ENCODE measurements at places on chromosomes 1 and 21. TPM values are rescaled to one million over a fixed set of nuclear protein-coding genes. Genes with fewer than 3 reads are reported as not detected.

DNA sequence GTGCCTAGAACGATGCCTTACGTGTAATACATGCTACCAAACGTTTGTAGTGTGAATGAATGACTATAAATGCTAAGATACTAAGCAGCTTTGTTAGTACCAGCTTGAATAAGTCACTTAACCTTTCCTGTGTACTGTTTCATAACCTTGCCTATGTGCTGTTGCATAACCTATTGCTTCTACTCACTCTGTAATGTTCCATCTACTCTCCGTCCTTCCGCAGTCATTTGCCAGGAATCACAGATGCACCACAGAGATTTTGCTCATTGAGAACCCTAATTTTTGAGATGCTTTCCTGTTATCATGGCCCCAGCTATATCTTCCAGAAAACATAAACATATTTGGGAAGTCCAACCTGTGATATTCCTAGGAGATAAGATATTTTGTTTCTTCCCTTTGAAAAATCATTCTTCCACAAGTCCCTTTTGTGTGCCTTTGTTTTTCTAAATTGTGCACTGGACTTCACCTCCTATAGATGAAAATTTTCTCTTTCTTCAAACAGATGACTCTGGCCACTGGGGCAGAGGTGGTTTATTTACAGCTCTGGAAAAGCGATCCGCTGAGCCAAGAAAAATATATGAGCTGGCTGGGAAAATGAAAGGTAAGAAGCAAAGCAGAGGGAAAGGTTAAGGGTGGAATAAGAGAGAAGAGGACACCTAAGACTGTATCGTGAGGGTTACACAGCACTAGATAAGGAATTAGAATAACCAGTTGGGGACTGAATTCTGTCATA, 44.8 kb downstream of the CHD1L start:
- no peaks in the 10 kb centered on the region for H3K4me1 ChIP-seq
- no peak overlapping the region for H3K4me3 ChIP-seq
- H3K36me3 ChIP-seq, result peaks cover 100% of the 10 kb centered on the region
- no peaks in the 10 kb centered on the region for H3K27me3 ChIP-seq
- no peak for DNase-seq

GRCh38 chr1:115218034-115218405, 120.0 kb downstream of the NGF start:
- H3K4me3 ChIP-seq, result no peak overlapping the region
- no peak overlapping the region for H3K27ac ChIP-seq
- H3K36me3 ChIP-seq, result no peaks in the 10 kb centered on the region
- no peaks in the 10 kb centered on the region for H3K4me1 ChIP-seq
- no peak for DNase-seq
- no peaks in the 10 kb centered on the region for H3K27me3 ChIP-seq

DNA sequence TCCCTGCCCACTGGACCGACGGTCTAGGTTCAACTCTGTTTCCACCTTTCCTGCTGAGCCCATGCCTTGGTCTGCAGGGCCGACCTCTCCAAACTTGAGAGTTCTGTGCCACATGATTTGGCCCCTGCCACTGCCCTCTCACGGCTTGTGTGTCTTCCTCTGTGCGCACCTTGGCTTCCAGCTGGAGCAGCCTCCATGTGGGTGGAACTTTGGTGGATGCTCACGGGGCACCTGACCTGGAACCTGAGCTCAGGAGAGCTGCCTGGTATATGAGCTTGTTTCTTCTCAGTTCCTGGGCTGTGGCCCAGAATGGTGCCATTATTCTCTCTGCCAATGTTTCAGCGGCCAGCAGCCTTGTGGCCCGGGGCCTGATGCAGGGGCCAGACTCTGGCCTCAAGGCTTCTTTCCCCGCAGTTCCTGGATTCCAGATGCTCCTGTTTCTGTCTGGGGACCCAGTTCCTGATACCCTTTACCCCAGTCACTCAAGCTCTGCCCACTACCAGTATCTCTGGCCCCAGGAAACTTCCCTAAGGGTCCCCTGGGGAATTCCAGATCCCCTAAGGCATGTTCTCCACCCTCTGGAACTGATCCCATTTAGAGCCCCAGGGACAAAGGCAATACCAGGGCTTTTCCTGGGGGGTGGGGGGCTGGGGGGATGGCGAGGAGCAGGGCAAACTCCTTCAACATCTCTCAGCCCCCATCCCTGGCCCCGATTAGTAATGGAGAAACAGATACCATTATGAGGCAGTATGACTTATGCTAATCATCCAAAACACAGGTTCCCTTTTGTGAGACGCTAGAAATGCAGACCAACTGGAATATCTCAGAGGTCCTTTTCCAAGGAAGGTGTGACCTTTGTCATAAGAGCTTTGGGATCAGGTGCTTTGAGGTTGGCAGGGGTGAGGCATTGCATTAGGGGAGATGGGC, 11.1 kb downstream of the QSOX1 start:
- DNase-seq, result no peak
- no peaks in the 10 kb centered on the region for H3K27me3 ChIP-seq
- peak overlapping the region; percentile 93 for H3K27ac ChIP-seq
- H3K4me1 ChIP-seq, result peaks cover 40% of the 10 kb centered on the region

- peaks cover 26% of the 10 kb centered on the region for H3K4me1 ChIP-seq
- no peak for DNase-seq
- H3K27ac ChIP-seq, result no peak overlapping the region
- H3K36me3 ChIP-seq, result peaks cover 28% of the 10 kb centered on the region
Observed at GRCh38 chr1:201487742-201488141, 18.8 kb upstream of the PHLDA3 start.

GRCh38 chr1:15020943-15021745, 132.4 kb upstream of the TMEM51 start:
- H3K4me1 ChIP-seq, result no peaks in the 10 kb centered on the region
- no peaks in the 10 kb centered on the region for H3K36me3 ChIP-seq
- DNase-seq, result peak; percentile 58
- no peaks in the 10 kb centered on the region for H3K27me3 ChIP-seq
- no peak overlapping the region for H3K27ac ChIP-seq
- H3K4me3 ChIP-seq, result no peak overlapping the region

DNA sequence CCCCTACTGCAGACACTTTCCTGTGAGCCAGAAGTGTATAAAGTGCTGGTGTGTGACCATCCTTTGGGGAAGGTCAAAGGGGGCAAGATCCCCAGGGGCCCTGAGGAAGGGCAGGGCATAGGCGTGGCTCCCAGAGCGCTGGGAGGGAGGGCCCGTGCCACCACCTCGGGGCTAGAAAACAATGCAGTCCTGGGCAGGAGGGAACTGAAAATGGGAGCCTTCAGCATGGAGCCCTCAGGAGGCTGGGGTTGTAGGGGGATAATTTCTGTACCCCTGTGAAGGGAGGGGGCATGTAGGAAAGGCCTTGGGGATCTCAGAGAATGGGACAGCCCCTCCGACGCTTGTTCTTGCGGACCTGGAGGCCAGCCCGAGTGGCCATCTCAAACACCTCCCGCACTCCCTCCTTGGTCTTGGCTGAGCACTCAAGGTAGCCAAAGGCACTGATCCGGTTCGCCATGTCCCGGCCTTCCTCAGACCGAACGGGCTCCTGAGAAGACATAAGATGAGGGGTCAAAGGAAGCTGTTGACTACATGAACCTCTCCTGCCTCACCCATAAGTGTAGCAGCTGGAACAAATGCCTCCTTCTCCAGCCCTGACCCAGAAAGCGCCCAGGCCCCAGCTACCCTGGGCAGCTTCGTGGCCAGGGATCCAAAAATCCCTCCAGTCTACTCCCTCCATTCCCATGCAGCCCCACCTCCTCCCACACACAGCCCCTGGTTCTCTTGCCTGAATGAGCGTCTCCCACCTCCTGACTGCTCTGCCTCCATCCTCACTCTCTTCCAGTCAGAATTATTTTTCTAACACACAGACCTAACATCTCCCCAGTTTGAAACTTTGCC, 5.5 kb downstream of the RHOC start:
- DNase-seq, result no peak
- no peaks in the 10 kb centered on the region for H3K27me3 ChIP-seq
- H3K36me3 ChIP-seq, result no peaks in the 10 kb centered on the region
- peak overlapping the region; percentile 82 for H3K27ac ChIP-seq

DNA sequence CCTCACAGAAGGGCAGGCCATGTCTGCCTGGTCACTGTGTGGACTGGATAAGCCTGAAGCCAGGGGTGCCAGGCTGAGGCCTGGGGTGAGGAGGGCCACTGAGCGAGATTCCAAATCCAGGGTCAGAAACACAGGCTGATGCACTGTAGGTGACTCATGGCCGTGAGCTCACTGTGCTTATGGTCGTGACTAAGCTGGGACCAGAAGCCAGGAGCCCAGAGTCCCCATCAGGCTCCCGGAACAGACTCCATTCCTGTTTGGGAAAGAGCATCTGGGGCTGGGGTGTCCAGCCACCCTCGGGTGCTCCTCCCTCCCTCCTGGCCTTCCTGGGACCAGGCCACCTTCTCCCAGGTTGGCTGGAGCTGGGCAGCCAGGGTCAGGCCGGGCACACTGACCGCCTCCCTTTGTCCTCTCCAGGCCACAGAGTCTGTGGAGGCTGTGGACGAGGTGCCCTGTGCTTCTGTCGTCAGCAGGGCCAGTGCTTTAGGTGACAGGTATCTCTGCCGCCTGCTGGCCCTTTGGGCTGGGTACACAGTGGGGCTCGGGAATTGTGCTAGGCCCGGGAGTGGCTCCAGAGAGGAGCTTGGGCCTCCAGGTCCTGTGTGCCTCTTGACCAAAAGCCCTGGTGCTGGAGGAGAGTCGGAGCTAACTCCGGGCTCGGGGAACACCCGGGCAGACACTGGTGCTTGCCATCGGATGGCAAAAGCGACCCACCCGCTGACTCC, 36.7 kb downstream of the AJAP1 start:
- H3K27ac ChIP-seq, result no peak overlapping the region
- H3K27me3 ChIP-seq, result no peaks in the 10 kb centered on the region
- no peaks in the 10 kb centered on the region for H3K36me3 ChIP-seq
- no peak for DNase-seq

- no peaks in the 10 kb centered on the region for H3K27me3 ChIP-seq
- H3K36me3 ChIP-seq, result no peaks in the 10 kb centered on the region
- no peak overlapping the region for H3K27ac ChIP-seq
- no peak for DNase-seq
- peaks cover 20% of the 10 kb centered on the region for H3K4me1 ChIP-seq
- H3K4me3 ChIP-seq, result no peak overlapping the region
Observed at GRCh38 chr1:93963585-93963984, 54.4 kb upstream of the GCLM start.

- H3K4me1 ChIP-seq, result no peaks in the 10 kb centered on the region
- no peak overlapping the region for H3K4me3 ChIP-seq
- no peaks in the 10 kb centered on the region for H3K27me3 ChIP-seq
- H3K36me3 ChIP-seq, result no peaks in the 10 kb centered on the region
- H3K27ac ChIP-seq, result no peak overlapping the region
- no peak for DNase-seq
Observed at GRCh38 chr21:37758982-37759381, 157.3 kb downstream of the KCNJ6 start.

GRCh38 chr1:3910857-3911845, 11.1 kb upstream of the C1orf174 start:
- H3K4me1 ChIP-seq, result no peaks in the 10 kb centered on the region
- H3K36me3 ChIP-seq, result no peaks in the 10 kb centered on the region
- no peak overlapping the region for H3K27ac ChIP-seq
- H3K27me3 ChIP-seq, result no peaks in the 10 kb centered on the region
- DNase-seq, result peak; percentile 82

DNA sequence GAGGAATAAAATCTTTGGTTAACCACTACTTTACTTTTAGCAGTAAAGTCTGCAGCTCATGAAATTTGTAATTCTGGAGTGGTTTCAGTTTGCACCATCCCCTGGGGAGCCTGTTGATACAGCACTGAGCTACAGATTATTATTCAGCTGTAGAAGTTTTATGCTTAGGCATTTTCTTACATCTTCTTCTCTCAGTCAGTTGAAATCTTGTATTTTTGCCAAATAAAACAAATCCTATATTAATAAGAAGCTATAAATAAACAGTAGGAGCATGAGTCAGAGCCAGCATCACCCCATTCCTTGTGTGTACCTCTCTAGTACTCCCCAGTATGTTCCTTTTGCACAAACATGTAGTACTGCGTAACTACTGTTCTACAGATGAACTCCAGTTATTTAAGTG, 118.9 kb downstream of the ATF6 start:
- DNase-seq, result no peak
- peak overlapping the region; percentile 23 for H3K4me3 ChIP-seq
- H3K4me1 ChIP-seq, result peaks cover 32% of the 10 kb centered on the region
- H3K27ac ChIP-seq, result no peak overlapping the region

DNA sequence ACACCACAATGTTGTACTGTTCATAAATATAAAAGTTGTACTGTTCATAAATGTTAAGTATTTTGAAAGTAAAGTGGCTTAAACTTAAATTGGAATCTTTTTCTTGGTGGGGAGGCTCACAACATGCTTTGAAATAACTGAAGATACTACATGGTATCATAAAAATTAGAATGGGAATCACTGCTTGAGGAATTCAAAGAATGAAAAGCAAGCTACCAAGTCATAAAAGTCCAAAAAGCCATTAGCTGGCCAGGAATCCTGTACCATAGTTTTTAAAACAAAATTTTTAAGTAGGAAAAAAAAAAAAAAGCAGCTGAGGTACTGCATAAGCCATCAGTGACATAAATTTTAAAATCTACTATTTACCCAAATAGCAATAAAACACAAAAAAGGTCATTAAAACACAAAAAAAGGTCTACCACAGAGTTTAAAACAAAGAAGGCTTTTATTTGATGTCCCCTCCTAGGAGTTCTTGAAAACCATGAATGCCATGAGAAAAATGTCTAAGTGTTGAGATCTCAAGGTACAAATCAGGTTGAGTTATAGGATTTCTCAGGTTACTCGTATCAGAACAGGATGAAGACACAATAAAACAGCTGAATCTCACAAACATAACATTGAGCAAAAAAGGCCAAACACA, 8.6 kb downstream of the ZZZ3 start:
- DNase-seq, result no peak
- H3K27ac ChIP-seq, result no peak overlapping the region
- H3K4me3 ChIP-seq, result no peak overlapping the region
- H3K36me3 ChIP-seq, result no peaks in the 10 kb centered on the region
- no peaks in the 10 kb centered on the region for H3K27me3 ChIP-seq
- H3K4me1 ChIP-seq, result peaks cover 63% of the 10 kb centered on the region

- peak; percentile 56 for DNase-seq
- H3K36me3 ChIP-seq, result no peaks in the 10 kb centered on the region
- peak overlapping the region; percentile 67 for H3K27ac ChIP-seq
- H3K4me3 ChIP-seq, result no peak overlapping the region
Observed at GRCh38 chr1:62045574-62045973, 149.1 kb upstream of the L1TD1 start.

DNA sequence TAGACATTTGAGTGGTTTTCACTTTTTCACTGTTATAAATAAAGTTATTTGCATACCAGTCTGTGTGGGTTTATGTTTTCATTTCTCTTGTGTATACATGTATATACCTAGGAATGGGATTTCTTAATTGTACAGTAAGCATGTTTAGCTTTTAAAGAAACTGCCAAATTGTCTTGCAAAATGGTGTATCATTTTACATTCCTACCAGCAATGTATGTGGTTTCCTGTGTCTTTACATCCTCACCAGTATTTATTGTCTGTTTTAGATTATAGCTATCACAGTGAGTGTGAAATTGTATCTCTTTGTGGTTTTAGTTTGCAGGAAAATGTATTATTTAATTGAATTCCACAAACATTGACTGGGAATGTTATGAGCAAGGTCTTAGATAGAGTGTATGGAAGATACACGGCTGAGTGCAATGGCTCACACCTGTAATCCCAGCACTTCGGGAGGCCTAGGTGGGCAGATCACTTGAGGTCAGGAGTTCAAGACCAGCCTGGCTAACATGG, 57.3 kb downstream of the MACF1 start:
- H3K27ac ChIP-seq, result no peak overlapping the region
- no peaks in the 10 kb centered on the region for H3K36me3 ChIP-seq
- H3K4me3 ChIP-seq, result no peak overlapping the region
- H3K27me3 ChIP-seq, result no peaks in the 10 kb centered on the region
- peaks cover 13% of the 10 kb centered on the region for H3K4me1 ChIP-seq
- no peak for DNase-seq

Gene NTRK1
- total RNA-seq, result 0.16 TPM

Gene MFAP2
- 0.67 TPM for total RNA-seq

Gene RGS16
- 11.9 TPM for total RNA-seq

Gene HOOK1
- total RNA-seq, result 0.15 TPM

Gene MAP3K6
- 16.1 TPM for total RNA-seq

Gene WDR26
- total RNA-seq, result 111 TPM

Gene U2AF1
- total RNA-seq, result 14.4 TPM

Measured in psoas muscle (tissue), 8 donors.